ENCODE measurements at places on chromosomes 12 and 14.

DNA sequence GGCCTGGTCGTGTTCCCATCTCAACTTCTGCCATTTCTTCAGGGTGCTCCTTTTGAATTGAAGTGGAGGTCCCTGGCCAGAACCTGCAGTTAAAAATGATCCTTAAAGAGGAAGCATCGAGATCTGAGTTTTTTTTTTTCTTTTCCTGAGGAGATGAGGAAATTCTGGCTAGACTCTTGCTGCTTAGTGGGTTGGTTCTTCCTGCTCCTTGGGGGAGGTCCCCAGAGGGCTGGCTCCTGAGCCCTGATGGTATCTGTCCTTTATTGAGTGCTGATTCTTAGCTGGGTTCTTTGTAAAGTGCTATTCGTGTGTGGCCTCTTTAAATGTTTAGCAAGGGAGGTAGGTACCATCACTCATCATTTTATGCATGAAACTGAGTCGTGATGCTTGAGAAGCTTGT is 11.7 kb downstream of the PELI2 start:
- no peak for DNase-seq

- no peak for DNase-seq
Observed at GRCh38 chr12:74490390-74491064, 47.1 kb upstream of the ATXN7L3B start.

- no peak for DNase-seq
Observed at GRCh38 chr14:36582874-36583241, 444 bp upstream of the NKX2-8 start.

- no peak for DNase-seq
Observed at GRCh38 chr14:70723276-70723675, 81.6 kb downstream of the TTC9 start.

Measured in esophagus squamous epithelium (tissue), 5 donors.